Activated T-helper 1 cell treated with anti-CD3 and anti-CD28 coated beads, Interleukin-2, amount 50 U/mL, for 16 hours (primary cell): ENCODE measurements at places on chromosomes 2 and 18.

DNA sequence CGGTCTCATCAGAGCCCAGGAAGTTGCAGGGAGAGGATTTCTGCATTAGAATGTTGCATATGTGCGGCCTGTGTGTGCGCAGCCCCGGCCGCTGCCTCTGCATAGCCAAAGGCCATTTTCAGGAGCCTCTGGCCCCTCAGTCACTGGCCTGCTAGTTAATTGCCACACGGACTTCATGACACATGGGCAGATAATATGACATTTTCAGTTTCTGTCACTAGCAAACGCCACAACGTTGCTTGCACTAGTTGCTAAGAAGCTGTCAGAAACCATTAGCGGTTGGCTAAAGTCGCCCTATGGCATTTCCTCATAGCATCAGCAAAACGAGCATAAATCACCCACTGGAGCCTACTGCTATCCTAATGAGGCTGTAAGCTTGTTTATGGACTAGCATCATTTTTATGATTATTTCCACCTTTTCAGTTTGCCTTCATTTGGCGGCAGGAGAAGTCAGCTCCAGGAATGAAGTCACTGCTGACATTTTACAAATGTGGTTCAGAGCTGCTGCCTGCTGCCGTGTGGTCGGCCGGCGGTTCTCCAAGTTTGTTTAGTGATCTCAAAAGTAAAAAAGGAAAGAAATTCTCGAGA is 73.7 kb downstream of the MEIS1 start:
- DNase-seq, result no peak

DNA sequence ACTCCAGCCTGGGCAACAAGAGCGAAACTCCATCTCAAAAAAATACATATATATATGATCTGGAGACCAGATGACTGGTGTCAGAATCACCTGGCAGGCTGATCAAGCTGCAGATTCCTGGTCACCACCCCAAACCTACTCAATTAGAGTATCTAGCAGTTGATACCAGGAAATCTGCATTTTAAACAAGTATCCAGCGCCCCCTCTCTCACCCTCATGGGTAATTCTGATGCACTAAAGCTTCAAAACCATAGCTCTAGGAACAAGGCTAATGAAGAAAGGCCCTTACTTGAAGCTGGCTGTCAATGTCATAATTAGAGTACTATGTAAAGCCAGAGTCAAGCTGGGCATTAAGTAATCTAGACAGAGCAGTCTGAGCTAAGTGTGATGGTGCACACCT is 25.0 kb upstream of the PCBP1 start:
- DNase-seq, result no peak

- no peak for DNase-seq
Measured at GRCh38 chr2:16134436-16135165, 194.3 kb downstream of the MYCN start.

DNA sequence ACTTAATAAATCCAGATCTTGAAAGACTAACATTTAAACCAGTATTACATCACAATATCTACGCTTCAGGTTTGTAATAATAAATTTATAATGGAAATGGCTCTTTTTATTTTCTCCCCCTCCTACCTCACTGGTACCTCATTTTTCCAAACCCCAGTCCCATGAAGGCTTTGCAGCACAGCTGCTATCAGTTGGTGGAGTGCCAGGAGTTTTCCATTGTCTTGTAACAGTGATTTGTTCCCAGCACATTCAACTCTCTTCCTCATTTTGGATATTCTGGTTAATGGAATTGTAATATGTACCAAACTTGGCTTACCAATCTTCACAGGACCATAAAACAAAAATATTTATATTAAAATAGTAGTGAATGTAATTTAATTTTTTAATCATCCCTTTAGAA is 91.2 kb downstream of the VRK2 start:
- DNase-seq, result no peak

- DNase-seq, result no peak
Measured at GRCh38 chr2:69975136-69975852, 13.9 kb upstream of the ASPRV1 start.

- DNase-seq, result no peak
Measured at GRCh38 chr2:121231385-121232000, 53.5 kb downstream of the TFCP2L1 start.

- DNase-seq, result no peak
Measured at GRCh38 chr2:54981385-54981784, 68.9 kb downstream of the RTN4 start.

DNA sequence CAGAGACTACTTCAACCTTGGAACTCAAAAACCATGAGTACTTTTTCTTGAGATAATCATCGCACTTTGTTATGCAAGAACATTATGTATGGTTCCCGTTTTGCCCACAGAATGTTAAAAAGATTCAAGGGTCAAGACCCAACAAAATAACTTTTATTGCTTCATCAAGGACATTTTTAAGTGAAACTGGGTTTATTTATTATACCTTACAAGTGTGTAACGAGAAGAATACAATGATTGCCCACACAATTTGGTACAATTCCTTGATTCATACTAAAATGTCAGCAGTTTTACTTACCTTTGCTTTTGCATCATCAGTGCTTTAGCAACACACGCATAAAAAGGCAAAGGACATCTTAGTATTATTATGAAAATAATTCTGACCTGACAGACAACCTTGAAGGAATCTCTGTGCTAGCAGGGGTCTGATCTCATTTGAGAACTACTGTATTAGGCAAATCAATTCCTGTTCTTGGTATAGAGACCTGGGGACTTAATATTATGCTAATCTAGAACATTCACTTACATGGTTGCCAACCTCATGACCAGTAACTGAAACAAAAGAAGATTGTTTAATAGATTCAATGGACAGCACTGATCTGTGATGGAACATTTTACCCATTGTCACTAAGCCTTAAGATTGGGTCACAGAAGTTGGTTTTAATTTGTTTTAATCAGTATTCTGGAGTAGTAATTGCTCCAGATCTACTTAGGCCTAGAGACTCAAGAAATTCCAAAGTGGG is 16.2 kb downstream of the CCDC88A start:
- no peak for DNase-seq

DNA sequence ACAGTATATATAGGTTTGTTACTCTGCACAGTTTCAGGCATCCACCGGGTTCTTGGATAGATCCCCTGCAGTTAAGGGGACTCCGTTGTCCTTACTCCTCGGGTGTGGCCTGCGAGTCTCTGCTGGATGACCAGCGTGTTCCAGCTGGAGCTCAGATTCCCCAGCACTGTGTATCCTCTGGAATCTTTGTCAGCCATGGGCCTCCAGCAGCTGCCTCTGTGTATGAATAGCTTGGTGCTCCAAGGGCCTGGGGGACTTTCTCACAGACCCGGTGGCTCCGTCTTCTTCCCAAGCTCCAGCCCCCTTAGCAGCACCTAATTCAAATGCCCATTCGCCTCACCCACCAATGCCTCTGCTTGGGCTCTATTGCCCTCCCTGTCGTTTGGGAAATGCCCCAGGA is 6.3 kb downstream of the ANO7 start:
- no peak for DNase-seq

DNA sequence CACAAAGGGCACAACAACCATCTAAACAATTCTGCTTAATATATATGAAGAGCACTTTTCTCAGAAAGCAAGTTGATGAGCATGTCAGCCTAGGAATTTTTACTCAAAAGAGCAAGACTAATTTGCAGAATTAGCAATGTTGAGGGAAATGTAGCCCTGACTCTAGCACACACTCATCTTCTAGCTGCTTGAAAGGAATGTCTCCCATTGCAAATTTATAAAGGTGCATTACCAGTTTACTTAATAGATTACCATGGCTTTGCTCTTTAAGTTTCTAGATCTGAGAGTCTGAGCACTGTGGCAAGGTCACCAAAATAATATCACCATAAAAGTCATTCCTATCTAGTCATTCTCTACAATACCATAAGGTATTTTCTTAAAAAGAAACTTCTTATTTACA is 40.8 kb downstream of the USP40 start:
- DNase-seq, result no peak

- no peak for DNase-seq
Measured at GRCh38 chr2:18771212-18771611, 181.8 kb upstream of the NT5C1B start.

DNA sequence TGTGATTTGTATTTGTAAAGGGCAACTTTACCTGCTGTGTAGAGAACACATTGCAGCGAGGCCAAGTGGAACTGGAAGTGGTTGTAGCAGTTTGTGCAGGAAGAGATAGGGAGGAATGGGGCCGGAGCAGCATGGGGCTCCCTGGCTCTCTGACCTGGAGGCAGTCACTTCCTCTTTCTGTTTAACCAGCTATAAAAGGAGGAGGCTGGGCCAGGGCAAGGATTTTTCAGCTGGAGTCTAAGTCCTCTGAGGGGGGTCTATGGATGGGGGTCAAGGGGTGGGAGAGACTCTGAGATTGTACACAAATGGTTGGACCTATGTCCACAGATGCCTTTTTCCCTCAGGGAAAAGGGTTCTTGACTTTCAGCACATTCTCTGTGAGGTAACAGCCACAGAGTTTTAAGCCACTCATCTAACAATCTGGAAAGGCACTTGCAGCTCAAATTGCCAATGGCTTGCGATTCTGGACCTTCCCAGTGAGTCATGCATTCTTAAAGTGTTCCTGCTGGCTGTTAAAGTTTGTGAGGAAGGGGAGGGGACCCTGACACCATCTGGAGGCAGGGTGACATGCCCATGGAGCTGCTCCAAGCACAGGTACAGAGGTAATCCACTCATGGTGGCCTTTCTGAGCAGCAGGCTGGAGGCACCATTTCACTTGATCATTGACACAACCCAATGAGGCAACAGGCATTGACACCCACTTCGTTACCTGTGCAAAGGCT is 347.0 kb downstream of the CYRIA start:
- no peak for DNase-seq

DNA sequence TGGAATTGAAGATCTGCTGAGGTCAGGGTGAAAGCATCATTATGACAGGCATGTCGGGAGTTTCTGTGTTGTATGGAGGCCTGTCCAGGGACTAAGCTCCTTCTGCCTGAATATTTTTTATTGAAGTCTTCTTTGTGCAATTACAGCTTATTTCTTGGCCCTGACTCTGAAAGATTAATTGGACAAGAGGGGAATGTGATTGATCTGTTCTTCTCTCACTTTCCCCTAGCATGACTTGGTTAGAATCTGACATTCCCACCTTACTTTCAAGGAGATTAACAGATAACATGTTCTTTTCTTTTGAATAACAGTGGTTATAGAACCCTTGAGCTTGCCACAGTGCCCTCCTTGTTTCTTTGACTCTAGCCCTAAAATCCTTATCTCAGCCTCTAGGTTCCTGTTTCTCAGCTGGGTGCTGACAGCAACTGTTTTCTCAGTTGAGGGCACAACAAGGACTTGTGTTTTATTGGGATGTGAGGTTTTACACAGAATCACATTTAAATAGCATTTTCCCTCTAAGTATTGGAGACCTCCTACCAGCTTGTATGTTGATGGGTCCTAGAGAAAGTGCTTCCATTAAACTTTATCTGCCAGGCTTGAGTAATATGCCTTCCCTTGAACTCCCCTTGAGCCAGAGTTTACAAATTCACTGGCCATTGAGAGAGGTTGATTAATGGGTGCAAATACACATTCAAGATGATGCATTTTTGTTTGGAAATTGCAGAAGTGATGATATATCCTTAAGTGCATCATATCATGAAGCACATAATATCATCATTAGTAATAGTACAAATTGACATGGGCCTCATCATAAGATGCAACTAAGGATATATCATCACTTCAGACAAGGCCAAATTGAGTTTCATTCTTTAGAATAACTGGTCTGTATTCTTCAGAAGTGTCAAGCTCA is 12.5 kb downstream of the TTLL4 start:
- no peak for DNase-seq

GRCh38 chr2:234025466-234025865 is 25.0 kb upstream of the SPP2 start:
- DNase-seq, result no peak
